Pancreas (tissue), 10 donors: ENCODE measurements at places on chromosomes 12 and 14.

DNA sequence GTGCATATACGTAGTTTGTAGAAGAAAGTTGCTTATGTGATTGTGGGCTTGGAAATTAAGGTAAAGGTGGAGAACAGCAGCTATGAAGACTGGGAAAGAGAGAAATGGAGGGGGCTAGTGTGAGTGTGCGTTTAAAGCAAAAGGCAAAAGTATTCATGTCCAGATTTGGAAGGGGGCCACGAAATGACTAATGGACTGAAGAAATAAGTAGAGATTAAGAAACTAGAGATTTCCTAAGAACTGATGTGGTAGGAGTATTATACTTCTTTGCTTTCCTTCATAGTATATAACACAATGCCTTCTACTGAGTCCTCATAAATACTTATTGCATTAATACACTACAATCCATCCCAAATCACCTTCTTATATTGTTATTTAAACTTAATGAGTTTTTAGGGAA lies 298.6 kb upstream of the NOVA1 start:
- no peak for DNase-seq

GRCh38 chr12:68617160-68617926 lies 6.6 kb downstream of the RAP1B start:
- no peak for DNase-seq

GRCh38 chr14:104239861-104240301 lies 101.5 kb downstream of the KIF26A start:
- DNase-seq: peak; percentile 44

DNA sequence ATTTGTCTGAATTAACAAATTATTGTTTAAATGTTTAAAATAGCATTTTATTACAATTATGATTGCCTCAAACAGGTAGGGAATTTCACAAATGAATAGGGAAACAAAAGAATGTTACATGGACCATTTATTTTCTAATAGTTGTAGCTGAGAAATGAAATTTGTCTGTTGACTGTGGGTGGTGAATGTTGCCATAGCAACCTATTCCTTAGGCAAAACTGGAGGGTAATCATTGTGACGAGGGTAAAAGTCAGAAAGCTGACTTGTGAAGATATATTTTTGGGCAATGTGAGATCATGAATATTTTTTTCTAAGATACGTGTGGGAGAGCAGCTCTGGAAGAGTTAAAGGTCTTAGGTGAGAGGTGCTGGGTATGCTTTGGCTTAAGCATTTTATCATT lies 24.2 kb upstream of the CLEC14A start:
- no peak for DNase-seq

DNA sequence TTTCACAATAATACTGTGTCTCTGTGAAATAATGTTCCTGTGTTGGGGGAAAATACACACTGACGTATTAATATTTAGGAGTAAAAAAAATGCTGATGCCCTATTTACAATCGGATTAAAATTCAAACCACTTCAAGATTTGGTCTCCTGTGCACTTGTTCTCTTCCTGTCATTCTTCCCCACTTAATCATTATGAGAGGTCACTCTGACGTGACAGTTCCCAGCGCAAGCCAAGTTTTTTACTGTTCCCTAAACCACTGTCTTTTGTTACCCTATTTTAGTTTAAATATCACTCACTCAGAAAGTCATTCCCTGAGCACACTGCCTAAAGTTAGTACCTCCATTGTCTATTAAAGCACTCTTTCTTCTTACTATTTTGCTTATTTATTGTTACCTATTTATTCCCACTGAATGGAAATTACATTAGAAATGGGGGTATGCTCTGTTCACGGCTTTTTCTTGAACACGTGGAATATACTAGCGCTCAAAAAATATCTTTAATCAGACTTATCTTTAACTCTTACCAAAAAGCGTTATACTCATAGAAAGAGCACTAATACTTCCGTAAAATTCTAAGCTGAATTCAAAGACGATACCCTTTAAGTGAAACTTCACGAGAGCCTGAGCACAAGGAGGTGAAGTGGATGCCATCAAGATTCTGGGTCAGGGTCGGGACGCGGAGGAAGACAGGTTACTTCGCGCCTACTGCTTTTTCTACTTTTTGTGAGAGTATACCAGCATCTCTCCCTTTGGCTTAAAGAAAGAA lies 670 bp upstream of the PSMA3 start:
- DNase-seq: no peak

DNA sequence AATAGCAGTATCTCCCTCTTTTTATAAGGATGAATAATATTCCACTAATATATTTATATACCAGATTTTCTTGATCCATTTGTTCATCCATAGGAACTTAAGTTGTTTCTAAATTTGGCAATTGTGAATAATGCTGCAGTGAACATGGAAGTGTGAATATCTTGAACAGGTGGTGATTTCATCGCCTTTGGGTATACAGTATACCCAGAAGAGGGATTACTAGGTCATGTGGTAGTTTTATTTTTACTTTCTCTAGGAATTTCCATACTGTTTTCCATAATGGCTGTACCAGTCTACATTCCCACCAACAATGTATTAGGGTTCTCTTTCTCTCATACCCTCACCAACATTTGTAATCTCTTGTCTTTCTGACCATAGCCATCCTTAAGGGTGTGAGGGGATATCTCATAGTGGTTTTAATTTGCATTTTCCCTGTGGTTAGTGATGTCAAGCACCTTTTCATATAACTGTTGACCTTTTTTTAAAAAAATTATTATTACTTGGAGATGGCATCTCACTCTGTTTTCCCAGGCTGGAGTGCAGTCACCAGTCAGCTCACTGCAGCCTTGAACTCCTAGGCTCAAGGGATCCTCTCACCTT lies 20.5 kb downstream of the PPHLN1 start:
- DNase-seq: no peak

- no peak for DNase-seq
Measured at GRCh38 chr12:132170094-132170636, 25.9 kb downstream of the NOC4L start.

DNA sequence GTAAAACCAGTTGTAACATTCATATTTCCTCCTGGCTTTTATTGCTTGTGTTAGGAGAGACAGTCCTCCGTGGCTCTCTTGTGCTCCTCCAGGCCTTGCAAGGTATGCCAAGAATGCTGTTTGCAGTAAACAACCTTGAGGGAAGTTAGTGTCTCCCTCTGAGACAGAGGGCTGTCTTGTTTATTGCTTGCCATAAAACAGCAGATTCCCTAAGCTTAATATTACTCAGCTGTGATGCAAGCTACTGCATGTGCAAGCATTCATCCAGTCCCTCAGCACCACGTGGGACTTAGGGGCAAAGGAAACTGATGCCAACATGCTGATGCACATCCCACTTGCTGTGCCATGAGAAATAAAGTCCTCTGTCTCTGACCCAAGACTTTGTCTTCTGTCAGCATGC lies 6.6 kb downstream of the POMT2 start:
- no peak for DNase-seq

DNA sequence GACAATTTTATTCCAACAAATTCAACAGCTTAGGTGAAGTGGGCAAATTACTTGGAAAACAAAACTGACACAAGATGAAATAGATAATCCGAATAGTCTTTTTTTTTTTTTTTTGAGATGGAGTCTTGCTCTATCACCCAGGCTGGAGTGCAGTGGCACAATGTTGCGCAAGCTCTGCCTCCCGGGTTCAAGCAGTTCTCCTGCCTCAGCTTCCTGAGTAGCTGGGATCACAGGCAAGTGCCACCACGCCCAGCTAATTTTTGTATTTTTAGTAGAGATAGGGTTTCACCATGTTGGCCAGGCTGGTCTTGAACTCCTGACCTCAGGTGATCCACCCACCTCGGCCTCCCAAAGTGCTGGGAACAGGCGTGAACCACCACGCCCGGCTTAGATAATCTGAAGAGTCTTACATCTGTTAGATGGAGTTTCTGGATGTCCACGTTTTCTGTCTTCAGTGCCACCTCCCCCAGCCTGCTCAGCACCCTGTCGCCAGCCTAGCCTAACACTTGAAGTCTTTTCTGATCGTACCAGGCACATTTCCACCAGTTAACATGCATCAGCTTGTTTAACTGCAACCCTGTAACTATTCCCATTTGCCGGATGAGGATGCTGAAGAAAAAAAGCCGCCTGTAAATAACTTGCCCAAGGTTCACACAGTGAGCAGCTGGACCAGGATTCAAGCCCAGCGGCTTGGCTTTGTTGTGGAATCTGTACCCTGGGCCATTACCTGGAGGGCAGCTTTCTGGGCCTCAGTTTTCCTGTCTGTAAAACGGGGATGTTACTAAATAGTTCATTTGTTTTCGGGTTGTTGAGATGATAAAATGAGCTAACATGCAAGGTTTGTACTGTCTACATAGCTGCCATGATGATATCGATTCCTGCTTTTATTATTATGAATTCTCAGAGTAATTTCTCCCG lies 26.4 kb downstream of the FBRSL1 start:
- no peak for DNase-seq

- no peak for DNase-seq
Measured at GRCh38 chr12:124938108-124938507, 23.7 kb upstream of the UBC start.

DNA sequence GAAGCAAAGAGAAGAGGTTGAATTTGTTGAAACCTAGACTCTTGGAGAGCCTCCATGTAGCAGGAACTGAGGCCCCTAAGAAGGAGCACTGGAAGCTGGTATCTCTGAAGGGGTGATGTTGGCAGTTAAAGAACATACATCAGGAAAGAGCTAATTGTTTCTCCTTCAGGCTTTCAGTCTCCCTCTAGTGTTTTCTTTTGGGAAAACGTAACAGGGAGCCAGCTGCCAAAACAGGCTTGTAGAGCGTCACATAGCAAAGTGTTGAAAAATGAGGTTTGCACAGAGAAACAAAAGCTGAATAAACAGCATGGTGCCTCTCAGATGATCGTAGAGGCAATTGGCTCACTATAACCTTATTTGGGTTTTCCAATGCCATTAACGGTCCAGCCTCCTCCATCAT lies 46.9 kb upstream of the CAND1 start:
- no peak for DNase-seq

DNA sequence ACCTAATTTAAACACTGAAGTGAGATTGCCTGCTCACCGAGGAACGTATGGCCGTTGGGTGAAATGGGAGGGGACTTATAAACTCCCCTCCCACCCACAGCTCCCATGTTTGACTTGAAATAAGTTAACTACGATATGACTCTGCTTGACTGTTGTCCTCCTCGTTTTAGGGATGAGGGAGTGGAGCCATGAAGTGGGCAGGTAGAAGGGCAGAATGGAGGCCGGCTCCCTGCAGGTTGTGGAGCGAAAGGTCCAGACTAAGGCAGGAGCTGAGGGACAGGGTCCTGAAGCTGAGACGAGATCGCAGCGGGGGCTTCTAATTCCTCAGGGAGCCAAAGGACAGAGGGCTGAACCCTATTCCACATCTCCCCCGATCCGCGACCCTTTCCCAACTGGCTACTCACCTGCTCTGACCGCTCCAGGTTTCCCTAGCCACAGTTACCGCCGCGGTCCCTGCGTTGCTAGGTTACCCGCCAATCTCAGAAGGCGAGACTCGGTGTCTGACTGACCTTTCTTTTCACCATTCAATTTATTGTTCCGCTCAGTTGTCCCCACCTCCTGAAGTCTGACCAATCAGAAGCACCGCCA lies 577 bp upstream of the TPCN1 start:
- DNase-seq: no peak

DNA sequence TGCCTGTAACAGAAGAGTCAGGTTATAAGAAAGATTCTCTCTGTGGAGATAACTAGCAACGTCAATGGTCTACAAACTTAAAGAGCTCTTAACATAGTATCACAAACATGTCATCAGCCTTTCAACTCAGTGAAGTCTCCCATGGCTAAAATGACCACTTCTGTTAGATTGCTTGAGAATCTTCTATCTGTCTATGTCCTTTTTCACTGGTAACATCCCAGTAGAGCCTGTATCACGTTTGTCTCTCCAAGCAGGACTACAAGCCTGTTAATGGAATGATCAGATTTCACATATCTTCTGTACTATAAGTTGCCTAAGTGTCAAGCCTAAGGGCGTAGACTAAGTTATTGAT lies 50.7 kb downstream of the SLC2A13 start:
- DNase-seq: no peak

- no peak for DNase-seq
Measured at GRCh38 chr14:78644824-78645559, 474.8 kb downstream of the NRXN3 start.

DNA sequence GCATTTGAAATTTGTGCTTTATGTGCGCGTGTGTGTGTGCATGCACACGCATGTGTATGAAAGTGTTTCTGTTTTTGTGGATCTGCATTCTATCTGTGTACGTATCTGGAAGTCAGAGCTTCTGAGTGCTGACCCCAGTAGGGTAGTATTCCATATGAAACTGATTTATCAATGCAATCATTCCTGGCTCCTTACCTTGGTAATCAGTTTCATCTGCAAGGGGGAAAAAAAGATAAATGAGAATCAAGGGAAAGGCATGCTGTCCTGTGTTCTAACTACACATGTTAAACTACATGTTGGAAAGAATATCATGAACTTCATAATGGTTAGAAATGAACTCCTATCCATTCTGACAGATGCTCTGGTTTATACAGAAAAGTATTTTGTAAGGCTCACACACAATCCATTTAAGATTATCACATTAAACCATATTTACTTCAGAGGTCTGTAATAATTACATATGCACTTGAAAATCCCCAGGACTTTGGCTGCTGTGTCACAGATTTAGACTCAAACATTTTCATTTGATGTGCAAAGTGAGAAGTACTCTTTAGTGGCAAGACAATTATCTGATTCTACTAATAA lies 276.1 kb upstream of the LMO3 start:
- no peak for DNase-seq

DNA sequence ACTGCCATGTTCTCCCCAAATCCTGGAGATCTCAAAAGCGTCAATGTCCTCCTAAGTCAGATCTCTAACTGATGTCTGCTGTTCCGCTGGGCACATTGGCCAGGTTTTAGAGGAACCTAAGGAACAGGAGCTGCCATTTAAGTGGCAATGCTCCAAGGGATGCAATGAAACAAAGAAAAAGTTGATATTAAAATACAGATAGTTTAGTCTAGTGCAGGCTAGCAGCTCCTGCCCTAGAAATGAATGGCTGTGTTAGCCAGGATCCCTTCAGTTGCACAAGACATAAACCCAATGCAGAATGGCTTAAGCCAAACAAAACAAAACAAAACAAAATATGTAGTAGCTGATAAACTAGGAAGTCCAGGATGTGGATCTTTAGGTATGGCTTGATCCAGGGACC lies 144.1 kb downstream of the HMGA2 start:
- DNase-seq: no peak

GRCh38 chr14:23751616-23752015 lies 115.5 kb downstream of the DHRS2 start:
- DNase-seq: no peak

GRCh38 chr12:119410396-119410795 lies 75.9 kb downstream of the CCDC60 start:
- no peak for DNase-seq

DNA sequence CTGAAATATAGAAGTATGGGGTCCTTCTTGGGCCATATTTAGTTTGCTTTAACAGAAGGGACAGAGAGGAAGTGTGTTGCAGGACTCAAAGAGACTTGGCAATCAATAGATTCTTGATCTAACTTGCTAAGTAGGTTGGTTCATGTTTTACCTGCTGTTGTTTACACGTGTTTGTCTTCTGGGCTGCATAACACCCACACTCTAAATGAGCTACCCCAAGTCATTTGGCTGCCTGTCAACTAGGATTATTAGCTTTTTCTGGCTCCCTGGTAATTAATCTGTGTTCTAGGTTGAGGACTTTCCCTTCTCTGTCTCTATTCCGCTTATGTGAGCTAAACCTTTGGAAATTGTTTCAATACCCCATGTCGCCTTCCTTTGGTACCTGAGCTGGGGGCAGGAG lies 10.1 kb upstream of the TBPL2 start:
- DNase-seq: no peak

GRCh38 chr14:32443890-32444661 lies 115.0 kb downstream of the AKAP6 start:
- DNase-seq: no peak

- no peak for DNase-seq
Measured at GRCh38 chr14:102544046-102544746, 34.6 kb upstream of the ANKRD9 start.

- DNase-seq: no peak
Measured at GRCh38 chr12:104802208-104802607, 155.9 kb downstream of the SLC41A2 start.
